Stimulated activated CD8-positive, alpha-beta memory T cell treated with anti-CD3 and anti-CD28 coated beads, Interleukin-12 subunit alpha, Interleukin-12 subunit beta, amount 100 ng/mL, for 4 hours (primary cell): ENCODE measurements at places on chromosomes 6 and 20.
A peak's percentile ranks its signal among the peaks of the same experiment; 100 is the strongest.

DNA sequence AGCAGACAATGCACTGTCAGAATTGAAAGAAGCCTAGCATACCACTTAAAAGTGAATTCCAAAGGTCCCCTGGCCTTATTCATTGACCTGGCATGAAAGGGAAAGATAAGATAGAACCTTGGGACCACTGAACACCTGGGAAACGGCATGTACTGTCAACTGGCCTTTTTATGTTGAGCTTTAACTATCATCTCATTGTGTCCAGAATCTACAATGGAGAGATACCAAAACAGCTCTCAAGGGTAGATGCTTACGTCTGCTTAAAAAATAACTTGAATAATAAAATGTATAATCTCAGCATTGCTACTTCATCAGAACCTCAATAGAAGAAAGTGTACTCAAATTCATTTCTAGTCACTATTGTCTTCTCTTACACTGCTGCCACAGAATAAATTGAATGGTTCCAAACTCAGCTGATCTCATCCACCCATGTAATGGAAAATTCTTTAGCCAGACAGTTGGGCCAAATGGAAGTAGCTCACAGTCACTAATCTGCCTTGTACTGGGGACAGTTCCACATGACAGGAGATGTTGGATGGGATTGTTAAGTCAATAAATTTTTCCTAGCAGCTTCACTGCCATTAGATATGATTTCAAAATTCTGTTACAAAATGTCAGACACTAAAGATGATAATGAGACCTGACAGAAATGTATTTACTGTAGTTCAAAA lies 93.8 kb downstream of the MLIP start:
- DNase-seq, result no peak

DNA sequence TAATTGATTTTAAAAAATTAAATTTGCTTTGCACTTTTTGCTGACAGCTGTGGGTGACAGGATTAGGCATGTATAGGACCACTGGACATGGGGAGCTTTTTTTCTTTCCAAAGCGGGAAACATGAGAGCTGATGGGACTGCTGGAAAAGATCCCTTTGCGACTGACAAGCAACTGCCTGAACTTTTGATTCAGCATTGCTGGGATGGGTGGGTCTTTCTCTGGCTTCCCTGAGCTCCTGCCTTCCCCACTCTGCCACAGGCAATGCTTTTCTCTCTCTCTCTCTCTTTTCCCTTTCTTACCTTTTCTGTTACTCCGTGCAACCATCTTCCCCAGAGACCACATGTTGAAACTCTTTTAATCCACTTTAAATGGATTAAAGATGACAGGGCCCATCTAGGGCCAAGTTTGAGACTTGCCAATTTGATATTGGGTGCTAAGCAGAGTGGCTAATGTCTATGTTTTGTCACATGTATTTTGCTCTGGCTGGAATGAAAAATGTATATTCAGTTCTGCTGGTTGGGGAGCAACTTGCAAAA lies 33.5 kb upstream of the TPD52L1 start:
- no peak for DNase-seq

DNA sequence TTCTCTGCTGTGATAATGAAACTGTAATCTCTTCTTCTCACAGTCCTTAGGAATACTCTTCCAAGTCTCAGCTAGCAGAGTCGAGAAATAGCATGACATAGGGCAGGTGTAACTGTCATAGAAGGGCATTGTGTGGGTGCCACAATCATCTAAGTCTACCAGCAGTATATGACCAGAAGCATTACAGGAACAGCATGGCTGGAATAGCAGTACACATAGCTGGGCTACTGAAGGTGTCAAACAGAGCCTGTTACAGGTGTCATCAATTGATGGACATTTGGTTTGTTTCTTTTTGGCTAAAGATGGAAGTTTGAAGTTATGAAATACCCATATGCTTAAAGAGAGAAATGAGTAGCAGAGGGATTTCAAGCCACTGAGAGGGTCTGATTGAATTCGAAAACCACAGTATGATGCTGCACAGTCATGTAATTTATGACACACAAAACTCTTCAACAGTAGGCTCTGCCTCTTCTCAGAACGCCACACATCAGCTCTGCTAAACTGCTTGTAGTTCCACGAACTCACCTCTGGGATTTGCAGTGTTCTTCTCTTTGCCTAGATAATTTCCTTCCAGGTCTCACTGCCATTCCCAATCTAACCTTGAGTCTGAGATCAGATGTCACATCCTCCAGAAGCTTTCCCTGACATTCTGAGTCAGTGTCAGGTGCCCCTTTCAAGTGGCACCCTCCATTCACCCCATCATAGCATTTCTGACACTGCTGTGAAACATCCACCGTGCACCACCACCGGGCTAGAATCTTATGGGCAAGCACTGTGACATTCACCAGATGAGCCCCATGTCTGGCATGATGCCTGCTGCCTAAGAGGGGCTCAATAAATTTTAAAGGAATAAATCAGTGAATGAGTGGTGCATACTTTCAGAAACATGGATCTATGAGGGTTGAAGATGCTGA lies 151.0 kb downstream of the ADAT2 start:
- DNase-seq, result no peak

GRCh38 chr6:135148889-135149288 lies 32.2 kb upstream of the MYB start:
- no peak for DNase-seq

GRCh38 chr6:13229205-13230085 lies 98.9 kb downstream of the TBC1D7 start:
- peak; percentile 7 for DNase-seq

DNA sequence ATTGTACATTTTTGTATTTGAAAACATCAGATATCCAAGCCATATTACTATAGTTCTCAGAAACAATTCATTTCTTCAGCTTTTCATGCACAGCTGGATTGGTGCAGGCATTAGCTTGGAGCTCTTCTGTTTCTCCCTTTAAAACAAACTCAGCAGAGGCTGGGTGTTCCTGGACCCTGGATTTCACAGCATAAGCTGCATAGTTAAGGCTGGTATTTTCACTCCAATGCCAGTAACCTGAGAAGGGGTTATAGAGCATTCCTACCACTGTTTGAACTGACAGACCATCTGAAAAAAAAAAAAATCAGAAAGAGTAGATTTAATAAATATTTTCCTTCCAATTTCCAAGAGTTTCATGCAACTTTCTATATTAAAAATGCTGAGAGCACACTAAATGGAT lies 20.1 kb upstream of the FAXC start:
- DNase-seq, result no peak

- no peak for DNase-seq
These were observed 63.2 kb downstream of the GJA1 start for GRCh38 chr6:121498481-121499276.

- DNase-seq, result no peak
These were observed 553.0 kb upstream of the BTBD3 start for GRCh38 chr20:11364736-11365135.

- DNase-seq, result no peak
These were observed 506.6 kb upstream of the MAN1A1 start for GRCh38 chr6:119856136-119856535.

DNA sequence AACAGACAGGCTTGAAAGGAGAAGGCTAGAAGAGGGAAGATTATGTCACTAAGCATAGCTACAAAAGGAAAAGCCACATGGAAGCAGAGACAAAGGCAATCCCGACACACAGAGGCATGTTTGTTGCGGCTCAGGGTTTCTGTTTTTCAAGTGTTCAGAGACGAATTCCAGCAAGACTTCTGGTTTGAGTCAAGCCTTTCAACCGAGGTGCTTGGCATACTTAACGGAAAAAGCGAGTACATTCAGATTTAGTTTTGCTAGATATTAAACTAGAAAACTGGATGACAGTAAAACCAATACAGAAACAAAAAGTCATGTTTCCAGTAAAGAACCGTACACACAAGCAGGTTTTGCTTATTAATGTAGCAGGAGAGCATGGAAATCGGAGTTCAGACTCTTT lies 27.2 kb downstream of the MCUR1 start:
- no peak for DNase-seq
